Caudate nucleus (tissue), 63 donors: ENCODE measurements at places on chromosomes 16 and 17.

DNA sequence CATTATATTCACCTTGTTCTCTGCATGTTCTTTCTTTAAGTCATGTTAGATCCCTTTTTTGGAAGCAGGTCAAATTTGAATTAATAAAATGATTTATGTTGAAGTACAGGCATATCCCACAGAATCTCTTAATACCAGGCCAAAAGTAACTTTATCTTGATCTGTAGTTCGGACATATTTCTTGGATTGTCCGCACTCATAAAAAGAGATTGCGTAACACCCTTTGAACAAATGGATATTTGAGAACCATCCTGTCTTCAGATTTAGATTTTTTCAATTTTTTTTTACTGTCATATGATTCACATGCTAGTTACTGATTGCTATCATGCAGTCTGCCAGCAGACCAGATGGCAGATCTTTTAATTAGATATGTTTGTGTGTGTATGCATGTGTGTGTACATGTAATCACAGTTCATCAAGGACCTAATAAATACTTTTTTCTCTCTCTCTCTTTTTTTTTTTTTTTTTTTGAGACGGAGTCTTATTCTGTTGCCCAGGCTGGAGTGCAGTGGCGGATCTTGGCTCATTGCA, 352.6 kb downstream of the WWOX start:
- no peak for DNase-seq

DNA sequence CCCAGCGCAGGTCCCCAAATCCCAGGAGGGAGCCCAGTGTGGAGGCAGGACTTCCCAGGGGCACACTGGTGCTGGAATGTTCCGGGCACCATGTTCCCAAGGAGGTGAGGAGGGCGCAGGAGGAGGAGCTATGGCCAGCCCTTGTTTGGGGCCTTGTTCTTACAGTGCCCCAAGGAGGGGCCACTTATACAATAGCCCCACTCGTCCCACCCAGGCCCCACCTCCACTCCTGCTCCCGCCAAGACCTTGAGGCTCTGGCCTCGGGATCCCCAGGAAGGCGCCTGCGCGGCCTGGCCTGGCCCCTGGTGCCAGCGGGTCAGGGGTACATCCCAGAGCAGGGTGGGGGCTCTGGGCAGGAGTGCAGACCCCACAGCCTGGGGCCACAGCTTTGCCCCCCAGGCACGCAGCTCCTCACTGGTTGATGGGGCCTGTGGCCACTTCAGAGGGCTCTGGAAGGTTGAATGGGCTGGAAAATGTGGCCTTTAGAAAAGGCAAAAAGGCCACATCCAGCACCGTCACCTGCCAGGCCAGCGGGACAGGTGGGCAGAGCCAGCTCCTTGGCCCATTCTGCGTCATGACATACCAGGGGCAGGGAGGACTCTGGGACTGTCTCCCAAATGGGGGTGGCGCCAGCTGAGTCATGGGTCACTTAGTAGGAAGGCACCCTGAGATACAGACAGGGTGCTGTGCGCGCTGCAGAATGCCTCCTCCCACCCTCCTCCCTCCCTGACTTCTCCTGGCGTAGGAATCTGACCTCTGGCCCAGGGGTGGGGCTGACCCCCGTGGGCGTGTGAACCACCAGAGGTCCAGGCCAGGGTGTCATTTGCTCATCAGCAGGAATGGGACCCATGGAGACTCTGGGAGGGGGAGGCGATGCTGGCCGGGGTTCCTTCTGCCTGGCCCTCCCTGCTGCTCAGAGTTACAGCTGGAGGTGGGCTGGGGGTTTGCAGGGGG, 32.3 kb upstream of the PVALEF start:
- no peak for DNase-seq

GRCh38 chr17:83195330-83196023, 116.1 kb downstream of the METRNL start:
- peak; percentile 58 for DNase-seq

DNA sequence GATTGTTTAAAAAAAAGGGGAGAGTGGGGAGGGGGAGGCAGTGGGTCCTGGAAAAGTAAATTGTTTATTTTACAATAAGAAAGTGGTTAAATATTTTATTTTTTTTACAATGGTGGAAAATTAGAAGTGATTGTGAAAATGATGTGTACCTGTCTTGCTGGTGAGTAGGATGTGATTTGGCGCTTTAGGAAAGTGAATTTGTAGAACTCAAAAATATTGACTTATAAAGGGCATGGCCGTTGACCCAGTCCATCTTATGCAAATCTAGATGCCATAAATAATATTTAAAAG, 10.2 kb upstream of the CES1 start:
- no peak for DNase-seq
